AG09309 (cell line): ENCODE measurements at places on chromosomes 4 and X.

DNA sequence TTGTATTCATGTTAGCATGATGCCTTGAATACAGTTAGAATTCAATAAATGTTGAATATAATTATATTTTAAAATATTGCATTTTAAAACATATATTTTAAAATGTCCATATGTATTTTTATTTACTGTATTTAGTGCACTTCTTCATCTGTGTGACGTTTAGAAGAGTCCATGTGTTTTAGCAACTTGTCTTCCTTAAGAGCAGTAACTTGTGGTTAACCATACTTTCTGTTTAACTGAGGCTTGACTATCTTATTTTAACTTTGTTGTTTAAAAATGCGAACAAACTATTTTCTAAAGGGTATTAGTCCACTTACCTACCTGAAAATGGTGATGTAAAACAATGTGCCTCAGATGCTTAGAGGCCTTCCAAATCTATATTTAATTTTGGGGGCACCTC is 858 bp downstream of the DMP1 start:
- no peak for DNase-seq

DNA sequence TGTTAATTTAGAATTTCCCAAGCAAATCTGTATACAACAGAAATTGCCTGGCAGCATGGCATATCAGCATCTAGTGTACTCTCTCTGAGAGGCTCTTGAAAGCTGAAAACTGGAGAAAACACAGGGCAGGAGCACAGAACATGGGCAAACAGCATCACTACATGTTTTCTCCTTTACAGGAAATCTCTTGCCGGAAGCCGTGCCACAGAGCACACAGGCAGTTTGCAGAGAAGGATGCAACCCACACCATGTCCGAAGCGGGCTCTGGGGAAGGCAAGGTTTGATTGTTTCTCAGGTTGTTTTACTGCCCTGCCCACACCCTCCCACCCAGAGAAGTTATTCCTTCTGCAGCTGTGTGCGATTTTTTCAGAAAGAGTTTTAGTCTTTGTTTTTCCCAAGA is 41.1 kb upstream of the FAM9C start:
- DNase-seq = no peak

- DNase-seq = no peak
These were observed 58.4 kb upstream of the CBR4 start for GRCh38 chr4:169068423-169068822.

- no peak for DNase-seq
These were observed 19.9 kb downstream of the MRFAP1 start for GRCh38 chr4:6660430-6660829.

GRCh38 chrX:135425026-135425965 is 3.6 kb downstream of the SMIM10L2A start:
- no peak for DNase-seq
